ENCODE measurements at places on chromosomes 13 and 19.
A peak's percentile ranks its signal among the peaks of the same experiment; 100 is the strongest.

DNA sequence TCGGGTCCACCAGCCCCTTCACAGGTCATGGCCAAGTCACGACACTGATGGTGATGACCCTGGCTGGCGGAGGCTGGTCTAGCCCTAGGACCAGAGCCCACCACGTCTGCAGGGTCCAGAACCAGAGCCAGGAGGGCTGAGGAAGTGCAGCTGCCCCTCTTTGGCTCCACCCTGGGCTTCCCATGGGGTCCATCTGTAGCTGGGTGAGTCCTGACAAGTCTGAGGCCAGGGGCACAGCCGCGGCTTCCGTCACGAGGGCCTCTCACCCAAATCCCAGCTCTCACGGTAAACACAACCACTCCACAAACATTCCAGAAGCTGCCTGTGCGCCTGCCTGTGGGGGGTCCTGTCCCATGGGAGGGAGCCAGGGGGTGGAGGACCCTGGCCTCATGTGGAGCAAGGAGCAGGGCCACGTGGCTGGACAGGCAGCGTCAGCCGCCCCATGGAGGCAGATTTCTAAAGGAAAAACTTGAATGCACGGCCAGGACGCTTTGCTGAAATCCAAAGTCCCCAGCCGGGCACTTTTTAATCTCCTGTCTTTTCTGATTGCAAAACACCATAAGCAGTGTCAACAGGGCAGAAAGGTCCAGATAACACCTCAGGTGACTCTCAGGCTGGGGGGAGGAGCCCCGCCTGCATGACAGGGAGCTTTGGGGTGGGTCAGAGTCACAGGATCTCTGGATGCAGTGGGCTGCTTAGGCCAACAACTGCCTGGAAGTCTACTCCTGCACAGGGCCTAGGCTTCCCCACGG, 29.9 kb downstream of the CEBPG start:
- DNase-seq = no peak

- DNase-seq = no peak
Measured at GRCh38 chr19:710767-711166, 2.0 kb downstream of the PALM start.

GRCh38 chr19:5672708-5673459, 7.4 kb downstream of the MICOS13 start:
- no peak for DNase-seq

DNA sequence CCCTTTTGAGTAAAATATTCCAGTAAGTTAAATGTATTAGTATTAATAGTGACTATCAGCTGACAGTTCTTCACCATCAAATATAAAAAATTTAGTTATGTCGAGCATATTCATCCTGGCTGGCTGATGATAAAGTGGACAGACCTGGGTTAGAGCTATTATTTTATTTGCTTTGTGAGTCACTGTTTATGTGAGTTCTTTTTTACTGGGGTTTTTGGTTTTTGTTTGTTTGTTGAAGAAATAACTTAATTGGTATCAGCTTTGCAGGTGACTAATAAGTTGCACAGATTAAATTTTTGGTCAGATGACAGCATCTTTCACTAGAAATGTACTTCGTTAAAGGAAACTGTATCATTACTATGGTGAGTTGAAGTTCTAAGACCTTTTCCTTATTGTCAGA, 224.7 kb downstream of the GGACT start:
- peak; percentile 44 for DNase-seq

DNA sequence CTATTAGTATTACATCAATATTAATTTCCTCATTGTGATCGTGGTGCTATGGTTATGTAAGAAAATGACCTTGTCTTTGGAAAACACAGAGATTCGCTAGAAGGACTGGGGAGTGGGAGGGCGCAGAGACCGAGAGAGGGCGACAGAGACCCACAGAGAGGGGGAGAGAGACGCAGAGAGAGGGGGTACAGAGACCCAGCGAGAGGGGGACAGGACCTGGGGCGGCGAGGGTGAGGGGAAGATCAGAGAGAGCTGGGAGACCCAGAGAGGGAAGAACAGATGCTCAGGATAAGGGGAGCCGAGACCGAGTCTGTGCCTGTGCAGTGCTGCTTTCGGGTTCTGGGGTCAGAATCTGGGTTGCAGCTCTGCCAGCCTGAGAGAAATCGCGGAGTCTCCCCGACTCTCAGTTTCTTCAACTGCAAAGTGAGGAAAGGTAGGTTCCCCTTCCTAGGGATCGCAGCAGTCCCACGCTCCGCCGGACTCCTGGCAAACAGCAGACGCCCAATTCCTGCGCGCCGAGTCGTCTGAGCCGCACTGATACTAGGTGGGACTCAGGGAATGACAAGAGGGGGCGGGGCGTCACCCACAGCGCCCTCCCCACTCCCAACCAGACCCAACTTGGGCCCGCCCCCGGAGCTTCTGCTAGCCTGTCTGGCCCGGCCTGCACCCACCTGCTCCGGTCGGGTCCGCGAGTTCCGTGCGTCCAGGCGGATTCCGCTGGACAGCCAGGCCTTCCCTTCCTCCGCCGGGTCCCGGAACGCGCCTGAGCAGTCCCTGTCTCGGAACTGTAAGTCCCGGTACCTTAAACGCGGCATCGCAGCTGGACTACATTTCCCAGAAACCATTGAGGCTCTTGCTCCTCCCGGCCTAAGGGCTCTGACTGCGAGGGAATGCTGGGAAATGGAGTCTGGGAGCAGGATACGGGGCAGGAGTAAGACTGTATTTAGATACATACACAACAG, 15.3 kb downstream of the IZUMO2 start:
- DNase-seq = peak; percentile 63

- DNase-seq = no peak
Measured at GRCh38 chr13:50119591-50119990, 104.3 kb downstream of the KCNRG start.

DNA sequence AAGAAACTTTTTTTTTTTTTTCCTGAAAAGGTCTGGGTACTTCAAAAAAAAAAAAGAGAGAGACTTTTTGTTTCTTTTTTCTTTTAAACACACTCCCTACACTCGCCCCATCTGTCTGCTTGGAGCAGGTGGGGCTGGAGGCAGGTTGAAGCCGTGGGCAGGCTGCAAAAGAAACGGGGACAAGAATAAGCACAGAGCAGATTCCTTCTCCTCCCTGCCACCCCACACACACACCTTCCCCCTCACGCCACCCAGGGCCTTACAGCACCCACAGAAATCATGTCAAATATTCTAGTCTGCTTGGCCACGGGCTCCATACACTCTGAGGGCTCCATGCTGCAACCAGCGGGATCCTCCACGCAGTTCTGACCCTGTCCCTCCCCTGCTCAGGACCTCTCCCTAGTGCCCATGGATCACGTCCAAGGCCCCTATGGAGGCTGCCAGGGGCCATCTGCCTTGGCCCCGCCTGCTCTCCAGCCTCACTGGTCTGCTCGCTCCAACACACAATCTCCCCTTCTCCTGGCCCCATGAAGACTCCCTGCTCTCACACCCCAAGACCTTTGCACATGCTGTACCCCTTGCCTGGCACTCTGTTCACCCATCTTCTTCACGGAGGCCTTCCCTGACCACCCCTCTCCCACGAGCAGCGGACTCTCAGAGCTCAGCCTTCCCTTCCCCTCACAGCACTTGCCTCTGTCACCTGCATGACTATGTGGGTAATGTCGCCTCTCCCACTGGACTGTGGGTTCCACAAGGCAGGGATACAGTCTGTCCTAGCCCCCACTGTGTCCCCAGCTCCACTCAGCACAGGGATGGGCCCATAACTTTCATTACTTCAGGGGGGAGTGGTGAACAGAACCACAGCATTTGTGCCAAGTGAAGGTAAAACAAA, 11.4 kb downstream of the AKT2 start:
- no peak for DNase-seq

DNA sequence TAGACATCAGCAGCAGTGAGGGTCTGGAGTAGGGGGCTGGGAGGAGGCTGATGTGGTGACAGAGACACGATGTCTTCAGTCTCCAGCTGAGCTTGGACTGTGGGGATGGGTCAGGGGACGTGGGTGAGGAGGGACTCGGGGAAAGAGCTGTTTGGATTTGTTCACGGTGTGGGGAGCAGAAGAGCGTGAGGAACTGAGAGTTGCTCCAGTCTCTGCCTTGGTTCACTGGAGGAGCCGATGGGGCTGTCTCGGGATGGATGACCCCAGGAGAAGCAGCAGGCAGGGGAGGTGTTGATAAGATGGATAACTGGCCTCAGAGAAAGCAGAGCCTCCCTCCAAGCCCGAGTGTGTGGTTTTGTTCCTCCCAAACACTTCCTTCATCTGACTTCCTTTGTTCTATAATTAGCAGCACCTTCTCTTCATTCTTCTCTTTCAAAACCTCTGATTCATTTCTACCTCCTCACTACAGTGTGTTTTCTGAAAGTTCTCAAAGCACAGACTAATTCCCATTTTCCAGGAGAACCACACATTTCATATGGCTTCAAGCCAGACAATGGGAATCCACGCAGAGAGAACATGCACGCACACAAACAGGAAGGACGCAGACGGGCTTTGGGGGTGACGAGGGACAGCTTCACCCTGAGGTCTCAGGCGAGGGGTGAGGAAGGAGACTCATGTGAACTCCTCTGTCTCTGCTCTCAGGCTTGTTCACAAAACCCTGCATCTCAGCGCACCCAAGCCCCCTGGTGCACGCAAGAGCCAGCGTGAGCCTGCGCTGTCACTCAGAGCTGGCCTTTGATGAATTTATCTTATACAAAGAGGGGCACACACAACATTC, 18.6 kb downstream of the LAIR2 start:
- DNase-seq = no peak

DNA sequence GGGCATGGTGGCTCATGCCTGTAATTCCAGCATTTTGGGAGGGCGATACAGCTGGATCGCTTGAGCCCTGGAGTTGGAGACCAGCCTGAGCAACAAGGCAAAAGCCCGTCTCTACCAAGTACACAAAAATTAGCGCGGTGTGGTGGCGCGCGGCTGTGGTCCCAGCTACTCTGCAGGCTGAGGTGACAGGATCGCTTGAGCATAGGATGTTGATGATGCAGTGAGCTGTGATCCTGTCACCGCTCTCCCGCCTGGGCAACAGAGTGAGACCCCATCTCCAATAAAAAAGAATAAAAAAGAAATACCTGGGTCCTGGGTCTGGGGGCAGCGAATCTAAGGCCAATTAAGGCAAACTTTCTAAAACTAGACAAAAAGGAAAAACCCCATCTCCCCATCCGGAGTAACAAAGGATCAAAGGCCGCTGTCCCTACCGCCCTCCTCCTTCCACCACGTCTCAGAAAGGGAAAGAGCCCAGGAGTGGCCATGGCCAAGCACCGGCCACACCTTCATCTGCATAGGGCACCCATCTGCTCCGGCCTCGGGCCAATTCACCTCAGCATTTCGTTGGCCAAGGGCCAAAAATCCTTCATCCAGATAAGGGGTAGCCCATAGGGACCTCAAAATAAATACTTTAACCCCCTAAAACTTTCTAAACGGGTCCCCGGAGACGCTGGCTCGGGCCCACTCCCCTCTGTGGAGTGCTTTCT, 851 bp downstream of the ZNF320 start:
- DNase-seq = peak; percentile 14

DNA sequence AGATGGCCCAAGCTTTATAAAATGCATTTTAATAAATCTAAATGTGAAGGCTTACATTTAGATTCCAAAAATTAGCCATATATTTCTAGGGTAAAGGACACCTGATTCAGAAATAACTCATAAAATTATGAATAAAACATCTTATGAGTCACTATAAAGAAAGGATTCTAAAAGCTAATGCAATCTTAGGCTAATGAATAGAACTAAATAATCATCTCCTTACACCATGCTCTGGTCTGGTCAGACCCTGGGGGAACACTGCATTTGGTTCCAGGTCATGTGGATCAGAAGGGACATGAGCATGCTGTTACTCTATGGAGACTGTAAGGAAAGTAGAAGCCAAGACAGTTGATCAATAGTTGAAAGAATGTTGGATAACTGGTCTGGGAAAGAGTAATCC, 370.4 kb downstream of the NDFIP2 start:
- DNase-seq = no peak

DNA sequence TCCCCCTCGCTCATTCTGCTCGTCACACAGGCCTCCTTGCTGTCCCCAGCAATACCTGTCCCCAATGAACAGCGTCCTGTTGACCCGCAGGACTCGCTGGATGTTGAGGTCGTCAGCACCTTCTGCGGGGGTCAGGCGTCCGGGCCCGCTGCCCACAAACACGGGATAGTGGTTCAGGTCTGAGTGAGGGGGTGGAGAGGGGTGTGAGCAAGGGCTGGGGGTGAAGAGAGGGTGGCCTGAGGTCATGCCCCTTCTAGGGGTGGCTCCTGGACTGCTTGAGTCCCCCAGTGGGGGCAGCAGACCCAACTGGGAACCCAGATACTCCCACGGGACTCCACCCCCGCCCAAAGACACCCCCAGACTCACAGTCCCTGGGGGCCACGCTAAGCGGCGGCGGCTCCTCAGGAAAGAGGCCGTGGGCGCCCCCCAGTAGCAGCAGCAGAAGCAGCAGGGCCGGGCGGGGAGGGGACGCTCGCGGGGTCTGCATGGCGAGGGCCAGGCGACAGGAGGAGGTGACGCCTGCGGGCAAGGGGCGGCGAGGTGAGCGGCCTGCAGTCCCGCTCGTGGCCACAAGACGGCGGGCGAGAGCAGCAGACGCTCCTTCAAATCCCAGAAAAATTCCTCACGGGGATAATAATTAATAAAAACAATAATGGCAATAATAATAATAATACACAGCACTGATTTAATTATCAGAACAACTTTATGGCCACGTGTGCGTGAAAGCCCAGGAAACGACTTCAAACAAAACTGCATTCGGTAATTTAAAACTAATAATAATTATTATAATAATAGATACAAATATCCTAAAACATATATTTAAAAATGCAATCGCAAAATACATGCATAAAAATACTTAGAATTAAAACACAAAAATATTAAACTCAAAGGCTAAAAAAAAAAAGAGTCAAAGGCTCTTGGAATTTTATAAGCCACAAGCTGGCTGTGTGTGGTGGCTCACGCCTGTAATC, 1.2 kb downstream of the SEMA6B start:
- no peak for DNase-seq

DNA sequence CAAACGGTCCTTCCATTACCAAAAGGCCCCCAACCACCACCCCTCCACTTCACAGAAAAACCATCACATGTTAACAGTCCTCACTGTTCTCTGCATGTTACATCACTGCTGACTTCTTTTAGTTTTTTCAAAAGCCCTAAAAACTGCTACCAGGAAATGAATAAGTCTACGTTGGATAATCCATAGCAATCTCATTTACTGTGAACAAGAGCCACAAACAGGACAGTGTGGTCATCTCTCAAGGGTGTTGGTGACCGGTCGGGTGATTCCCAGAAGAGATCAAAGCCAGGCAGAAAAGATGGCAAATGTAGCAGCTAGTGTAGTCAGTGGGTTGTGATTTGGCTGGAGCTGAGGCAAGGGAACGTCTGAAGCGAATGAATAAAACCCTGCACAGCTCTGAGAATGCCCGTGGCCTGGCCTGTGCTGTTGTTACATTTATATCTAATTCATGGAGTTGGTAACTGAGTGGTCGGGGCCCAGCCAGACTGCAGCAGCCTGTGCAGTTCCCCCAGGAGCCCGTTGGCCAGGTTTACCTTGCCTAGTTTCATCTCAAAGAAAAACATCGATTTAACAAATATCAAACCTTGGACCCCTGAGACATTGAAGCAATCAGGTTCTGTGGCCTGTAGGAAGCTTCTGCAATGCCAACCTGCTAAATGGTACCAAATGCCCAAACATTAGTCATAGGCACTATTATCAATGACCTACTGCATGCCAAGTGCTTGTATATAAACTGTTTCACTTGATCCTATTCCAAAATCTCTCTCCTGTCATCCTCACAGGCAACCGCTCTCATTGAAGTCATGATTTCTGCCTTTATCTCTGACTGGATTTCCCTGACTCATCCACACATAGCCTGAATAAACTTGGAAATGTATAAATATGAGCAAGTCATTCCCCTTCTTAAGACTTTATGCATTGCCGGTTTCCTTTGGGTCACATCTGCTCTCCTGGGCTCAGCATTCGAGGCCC, 153.8 kb upstream of the SERP2 start:
- DNase-seq = peak; percentile 63
